ENCODE measurements at places on chromosomes 4 and X.

- DNase-seq = no peak
Observed at GRCh38 chr4:26474551-26474950, 15.7 kb downstream of the CCKAR start.

DNA sequence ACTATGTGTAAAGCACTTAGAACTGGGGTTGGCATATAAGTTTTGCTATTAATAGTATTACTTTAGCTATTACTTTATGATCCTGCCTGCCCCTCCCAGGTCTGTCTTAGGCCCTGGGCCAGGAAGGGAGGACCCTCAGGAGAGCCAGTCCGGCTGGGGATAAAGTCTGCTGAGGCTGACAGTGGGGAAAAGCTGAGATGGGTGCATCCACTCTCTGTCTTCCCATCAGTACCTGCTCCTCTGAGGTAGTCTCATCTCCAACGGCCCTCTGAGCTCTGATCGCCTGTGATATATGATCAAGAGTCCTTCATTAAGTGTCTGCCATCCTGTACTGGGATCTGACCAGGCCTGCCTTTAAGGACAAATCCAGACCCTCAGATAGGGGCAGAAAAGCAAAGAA, 156.5 kb upstream of the PJA1 start:
- DNase-seq = no peak

GRCh38 chr4:36064117-36064516, 180.2 kb downstream of the ARAP2 start:
- no peak for DNase-seq

- DNase-seq = no peak
Observed at GRCh38 chr4:18185491-18185890, 163.9 kb upstream of the LCORL start.

DNA sequence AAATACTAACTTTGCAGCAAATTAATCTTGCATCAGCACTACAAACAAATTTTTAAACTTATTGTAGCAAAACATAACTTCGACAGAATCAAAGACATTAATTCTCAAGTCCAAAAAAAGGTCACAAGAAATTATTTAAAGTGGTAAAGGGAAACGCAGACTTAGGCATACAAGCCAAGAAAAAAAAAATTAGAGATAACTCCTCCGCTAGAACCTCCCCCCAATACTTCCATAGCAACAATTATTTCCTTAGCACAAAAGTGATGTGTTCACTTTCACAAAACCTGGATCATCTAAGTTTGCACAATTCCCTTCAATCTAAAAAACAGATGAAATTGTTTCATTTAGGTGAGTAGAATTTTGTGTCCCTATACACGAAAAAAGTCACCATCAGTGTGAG, 1.1 kb downstream of the LRBA start:
- no peak for DNase-seq

DNA sequence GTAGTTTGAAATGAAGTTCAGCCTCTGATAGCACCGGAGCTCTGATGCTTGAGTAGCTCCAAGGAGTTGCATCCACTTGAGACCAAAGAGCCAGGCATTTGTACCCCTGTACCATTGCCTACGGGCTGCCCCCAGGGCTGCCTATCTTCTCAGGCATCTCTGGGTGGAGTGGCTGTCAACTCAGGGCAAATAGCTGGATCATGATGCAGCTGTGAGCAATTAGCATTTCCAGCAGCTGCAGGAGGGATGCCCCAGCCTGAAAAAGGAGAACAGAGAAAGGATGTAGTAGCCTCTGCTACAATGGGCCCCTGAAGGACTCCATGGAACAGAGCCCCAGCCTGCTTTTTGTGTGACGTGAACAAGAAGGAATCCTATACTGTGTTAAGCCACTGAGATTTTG, 492.6 kb downstream of the BCOR start:
- DNase-seq = no peak

DNA sequence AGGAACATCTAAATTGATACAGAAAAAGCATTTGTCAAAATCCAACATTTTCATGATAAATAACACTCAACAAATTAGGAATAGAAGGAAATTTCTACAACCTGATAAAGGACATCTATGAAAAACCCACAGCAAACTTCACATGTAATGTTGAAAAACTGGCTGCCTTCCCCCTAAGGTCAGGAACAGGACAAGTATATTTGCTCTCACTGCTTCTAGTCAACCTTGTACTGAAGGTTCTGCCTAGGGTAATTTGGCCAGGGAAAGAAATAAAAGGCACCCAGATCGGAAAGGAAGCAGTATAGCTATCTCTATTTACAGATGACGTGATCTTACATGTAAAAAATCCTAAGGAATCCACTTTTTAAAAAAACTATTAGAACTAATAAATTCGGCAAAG, 97.1 kb upstream of the USP9X start:
- DNase-seq = no peak

GRCh38 chr4:135240796-135241195, 1039.2 kb upstream of the PABPC4L start:
- no peak for DNase-seq

GRCh38 chr4:129334136-129334535, 238.2 kb downstream of the C4orf33 start:
- no peak for DNase-seq

All from stimulated activated CD4-positive, alpha-beta T cell treated with anti-CD3 and anti-CD28 coated beads, Interleukin-15, amount 100 ng/mL, for 24 hours (primary cell).